KG1 (cell line): ENCODE measurements at places on chromosomes 11 and 22.
A peak's percentile ranks its signal among the peaks of the same experiment; 100 is the strongest.

- no peak for DNase-seq
Observed at GRCh38 chr11:3190600-3190999, 25.5 kb upstream of the OSBPL5 start.

GRCh38 chr11:103709371-103709770, 327.1 kb upstream of the DDI1 start:
- DNase-seq = peak; percentile 10

DNA sequence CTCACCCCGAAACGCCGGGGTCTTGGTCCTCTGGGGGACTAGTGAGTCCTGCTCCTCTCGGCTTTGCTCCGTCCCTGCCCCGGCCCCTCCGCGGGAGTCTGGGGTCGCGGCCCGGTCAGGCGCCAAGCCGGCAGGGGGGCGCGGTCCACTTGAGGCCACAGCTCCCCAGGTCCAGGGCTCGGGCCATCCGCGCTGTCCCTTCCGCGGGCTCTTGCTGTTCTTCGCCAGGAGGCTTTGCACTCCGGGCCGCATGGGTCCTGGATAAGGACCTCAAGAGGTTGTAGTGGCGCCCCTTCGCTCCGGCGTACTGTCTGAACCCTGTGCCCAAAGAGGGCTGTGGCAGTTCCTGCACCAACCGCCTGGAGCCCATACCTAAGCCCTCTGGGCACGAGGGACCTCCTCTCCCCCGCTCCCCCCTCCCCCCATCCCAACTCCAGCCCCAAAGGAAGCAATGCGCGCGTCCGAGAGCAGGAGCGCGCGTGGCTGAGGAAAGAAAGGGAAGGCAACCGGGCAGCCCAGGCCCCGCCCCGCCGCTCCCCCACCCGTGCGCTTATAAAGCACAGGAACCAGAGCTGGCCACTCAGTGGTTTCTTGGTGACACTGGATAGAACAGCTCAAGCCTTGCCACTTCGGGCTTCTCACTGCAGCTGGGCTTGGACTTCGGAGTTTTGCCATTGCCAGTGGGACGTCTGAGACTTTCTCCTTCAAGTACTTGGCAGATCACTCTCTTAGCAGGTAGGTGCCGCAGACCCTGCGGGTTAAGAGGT, at the start of gene ADM:
ADM (plus strand) TSS at position 579 of the 767 bp plus-strand sequence. CDS start 628 bp downstream, outside the sequence.
- DNase-seq = peak; percentile 48

GRCh38 chr22:46464296-46464695, 73.1 kb downstream of the CELSR1 start:
- DNase-seq = no peak

DNA sequence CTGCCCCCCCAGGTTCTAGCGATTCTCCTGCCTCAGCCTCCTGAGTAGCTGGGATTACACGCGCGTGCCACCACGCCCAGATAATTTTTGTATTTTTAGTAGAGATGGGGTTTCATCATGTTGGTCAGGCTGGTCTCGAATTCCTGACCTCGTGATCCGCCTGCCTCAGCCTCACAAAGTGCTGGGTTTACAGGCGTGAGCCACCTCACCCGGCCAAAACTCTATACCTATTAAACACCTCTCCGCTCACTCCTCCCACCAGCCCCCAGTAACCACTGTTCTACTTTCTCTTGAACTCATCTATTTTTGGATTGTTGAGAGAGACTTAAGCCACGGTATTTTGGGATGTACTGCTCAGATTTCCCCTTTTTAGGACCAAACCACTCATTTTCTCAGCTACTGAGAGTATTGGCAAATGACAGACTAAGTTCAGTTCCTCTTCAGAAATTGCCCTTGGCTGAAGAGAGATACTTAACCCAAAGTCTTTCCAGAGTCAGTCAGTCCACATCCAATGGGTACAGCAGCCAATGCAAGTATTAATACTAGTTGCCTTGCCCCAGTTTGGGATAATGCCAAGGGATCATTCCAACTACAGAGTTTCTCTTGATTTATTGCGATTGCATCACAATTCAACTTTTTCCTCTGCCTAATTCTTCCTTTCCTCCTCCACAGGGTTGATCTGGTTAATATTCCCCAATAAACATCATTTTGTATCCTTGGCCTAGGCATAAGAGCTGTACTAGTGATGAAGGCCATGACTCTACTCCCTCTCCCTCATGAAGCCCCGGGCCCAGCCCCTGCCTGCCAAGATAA, 36.8 kb upstream of the CSTF3 start:
- DNase-seq = no peak

- DNase-seq = no peak
Observed at GRCh38 chr11:112963368-112963955, 2.2 kb downstream of the NCAM1 start.

DNA sequence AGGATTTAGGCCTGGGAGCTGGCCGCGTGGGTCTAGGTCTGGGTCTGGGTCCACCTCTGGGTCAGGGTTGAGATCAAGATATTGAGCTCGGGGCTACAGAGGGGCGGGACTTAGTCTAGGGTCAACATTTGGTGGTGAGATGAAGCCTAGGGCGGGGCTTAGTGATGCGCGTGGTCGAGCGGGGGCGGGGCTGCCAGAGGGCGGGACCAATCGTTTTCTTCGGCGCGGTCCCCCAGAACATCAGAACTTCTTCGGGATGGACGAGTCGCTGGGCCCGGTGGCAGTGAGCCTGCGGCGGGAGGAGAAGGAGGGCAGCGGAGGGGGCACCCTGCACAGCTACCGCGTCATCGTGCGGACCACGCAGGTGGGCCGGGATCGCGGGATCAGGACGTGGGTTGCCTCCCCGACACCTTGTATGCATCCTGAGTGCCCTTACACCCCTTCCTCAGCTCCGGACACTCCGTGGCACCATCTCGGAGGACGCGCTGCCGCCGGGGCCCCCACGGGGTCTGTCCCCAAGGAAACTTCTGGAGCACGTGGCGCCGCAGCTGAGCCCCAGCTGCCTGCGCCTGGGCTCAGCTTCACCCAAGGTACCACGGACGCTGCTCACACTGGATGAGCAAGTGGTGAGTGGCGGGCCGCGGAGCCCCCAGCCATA, 4.2 kb downstream of the SIPA1 start:
- peak; percentile 24 for DNase-seq

GRCh38 chr11:118870396-118871343, 13.0 kb upstream of the CXCR5 start:
- no peak for DNase-seq

DNA sequence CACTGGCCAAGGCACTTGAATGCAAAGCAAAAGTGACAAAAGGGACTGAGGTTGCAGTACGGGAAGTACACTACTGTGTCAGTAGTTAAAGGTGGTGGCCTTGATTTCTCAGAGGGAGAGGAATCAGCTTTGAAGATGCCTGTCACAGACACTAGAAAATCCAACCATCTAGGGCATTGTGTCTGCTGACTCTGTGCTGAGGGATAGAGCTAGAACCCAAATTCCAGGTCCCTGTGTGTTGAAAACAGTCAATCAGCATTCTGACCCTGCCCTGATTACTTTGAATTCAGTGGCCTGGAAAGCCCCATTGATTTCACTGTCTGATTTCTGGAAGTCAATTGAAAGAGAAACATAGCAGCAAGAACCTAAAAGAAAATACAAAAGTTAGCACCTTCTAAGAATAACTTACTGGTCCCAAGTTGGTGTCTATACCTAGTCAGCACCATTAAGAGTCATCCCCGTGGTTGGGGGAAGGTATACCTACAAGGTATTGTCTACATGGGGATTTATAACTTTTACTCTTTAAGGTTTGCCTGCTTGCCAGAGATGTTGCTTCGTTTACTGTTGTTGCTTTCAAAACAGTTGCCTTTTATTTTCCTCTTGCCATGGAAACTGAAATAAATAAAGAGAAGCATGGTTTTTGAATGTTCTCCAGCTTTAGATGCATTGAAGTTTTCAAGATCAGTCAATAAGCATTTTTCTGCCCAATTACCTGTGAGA, 97.3 kb downstream of the PDHX start:
- DNase-seq = no peak

- DNase-seq = no peak
Observed at GRCh38 chr11:33988586-33989370, 62.8 kb upstream of the CAPRIN1 start.

DNA sequence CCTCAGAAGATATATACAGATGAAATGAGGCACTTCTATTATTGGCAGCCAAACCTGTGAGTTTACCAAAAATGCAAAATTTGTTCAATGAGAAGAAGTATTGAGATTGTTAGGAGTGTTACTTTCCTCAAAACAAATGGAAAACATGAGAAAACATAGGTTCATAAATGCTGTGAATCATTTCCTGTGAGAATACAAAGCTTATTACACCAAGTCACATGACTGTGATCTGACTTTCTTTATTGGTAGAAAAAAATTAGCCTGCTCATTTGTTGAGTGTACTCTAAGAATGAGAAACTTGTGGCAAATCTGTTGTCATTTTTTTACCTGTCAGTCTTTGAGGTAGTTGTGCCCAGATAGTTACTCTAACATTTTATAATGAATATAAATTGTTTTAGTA, 215.1 kb downstream of the TMEM135 start:
- no peak for DNase-seq

DNA sequence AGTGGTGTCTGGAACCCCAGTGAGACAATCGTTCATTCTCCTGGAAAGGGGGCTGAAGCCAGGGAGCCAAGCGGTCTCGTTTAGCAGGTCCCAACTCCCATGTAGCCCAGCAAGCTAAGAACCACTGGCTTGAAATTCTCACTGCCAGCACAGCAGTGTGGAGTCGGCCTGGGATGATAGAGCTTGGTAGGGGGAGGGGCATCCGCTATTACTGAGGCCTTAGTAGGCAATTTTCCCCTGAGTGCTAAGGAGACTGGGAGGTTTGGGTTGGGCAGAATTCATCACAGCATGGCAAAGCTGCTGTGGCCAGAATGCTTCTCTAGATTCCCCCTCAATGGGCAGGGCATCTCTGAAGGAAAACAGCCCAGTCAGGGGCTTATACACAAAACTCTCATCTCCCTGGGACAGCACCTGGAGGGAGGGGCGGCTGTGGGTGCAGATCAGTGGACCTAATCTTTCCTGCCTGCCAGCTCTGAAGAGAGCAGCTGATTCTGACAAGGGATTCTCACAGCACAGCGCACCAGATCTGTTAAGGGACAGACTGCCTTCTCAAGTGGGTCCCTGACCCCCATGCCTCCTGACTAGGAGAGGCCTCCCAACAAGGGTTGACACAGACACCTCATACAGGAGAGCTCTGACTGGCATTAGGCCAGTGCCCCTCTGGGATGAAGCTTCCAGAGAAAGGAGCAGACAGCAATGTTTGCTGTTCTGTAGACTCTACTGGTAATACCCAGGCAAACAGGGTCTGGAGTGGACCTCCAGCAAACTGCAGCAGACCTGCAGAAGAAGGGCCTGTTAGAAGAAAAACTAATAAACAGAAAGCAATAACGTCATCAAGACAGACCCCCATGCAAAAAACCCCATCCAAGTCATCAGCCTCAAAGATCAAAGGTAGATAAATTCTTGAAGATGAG, 14.8 kb downstream of the OR52M1 start:
- DNase-seq = no peak

- no peak for DNase-seq
Observed at GRCh38 chr22:23351321-23351720, 171.0 kb downstream of the BCR start.

DNA sequence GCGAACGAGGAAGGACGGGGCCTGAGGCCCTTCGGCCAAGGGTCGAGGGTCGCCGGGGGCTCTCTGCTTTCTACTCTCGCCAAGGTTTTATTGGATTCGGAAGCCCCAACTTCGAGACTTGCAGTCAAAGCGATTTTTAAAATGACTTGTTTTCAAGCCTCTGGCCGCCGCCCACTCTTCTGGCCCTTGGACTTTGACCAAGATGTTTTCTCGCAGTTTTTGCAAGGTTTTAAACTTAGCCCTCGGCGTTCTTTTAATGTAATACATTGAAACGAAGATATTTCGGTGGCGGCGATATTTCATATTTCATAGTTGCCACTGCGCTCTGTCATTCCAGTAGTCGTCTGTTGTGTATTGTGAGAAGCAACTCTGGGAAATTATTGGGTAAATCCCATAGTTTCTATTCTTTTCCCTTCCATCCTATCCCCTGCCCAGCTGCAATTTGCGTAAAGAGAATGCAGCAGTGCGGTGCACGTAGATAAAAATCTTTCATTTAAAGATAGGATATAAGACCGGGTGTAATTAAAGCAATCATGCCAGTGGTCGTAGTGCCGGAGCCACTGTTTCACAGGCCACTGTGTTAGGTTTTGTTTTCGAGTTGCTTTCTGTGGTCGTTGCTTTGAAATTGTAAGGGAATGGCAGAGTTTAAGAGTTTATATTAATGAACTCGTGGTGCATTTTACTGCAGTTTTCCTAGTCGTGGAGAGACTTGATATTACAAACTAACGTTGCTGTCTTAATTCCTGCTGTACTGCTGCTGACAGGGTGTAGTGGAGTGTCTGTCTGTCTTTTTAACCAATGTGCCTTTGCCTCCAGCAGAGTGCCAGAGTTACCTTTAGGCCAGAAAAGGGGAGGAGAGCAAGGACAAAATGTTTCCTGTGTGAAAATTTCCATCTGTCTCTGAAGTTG, 702 bp downstream of the BIRC2 start:
- peak; percentile 82 for DNase-seq

GRCh38 chr11:66479394-66480116, 679 bp upstream of the DPP3 start:
- no peak for DNase-seq

DNA sequence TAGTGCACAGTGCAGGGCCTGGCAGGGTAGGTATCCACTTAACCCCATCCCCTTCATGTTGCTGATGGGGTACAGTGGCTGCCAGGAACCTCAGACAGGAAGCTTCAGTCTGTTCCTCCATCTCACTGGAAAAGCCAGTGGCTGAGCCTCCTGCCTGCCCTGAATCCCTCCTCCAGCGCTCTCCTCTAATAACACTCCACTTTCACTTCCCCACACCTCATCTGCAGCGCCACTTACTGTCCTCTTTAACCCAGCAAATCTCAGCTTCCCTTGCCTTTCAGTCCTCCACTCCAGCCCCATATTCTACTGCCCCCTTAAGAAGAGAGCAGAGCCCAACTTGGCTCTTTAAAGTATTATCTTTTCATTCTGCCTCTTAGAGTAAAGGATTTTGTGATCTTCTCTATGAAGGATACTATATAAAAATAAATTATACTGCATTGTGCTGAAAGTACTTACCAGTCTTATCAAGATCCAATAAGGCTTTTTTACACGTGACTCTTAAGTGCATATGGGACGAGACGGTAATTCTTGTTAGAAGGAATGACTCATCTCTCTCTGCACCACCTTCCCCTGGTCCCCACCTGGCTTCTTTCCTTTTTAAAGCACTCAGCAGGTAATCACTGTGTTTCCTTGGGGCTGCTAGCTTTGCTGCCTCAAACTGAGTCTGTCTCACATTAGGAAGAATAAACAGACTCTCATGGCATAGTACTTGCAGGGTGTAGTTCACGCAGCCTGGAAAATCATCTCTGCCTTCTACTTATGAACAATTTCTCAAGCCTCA, 238.0 kb upstream of the NARS2 start:
- no peak for DNase-seq

GRCh38 chr11:106656646-106657045, 361.6 kb downstream of the GUCY1A2 start:
- DNase-seq = no peak

DNA sequence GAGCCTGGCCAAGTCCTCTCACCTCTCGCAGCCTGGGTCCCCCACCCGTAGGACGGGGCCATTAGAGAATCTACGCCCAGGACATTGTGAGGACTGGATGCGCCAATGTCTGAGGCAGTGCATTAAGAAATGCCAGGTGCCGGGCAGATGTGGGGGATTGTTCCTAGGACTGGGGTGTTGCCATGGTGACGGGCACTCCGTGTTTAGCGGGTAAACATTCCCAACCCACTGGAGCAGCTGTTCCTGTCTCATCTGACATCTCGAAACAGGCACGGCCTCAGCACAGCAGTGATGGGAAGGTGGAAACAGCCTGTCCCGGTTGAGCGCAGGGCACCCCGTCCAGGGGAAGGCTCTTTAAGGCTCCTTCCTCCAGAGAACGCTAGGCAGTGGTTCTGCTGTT, 99.6 kb upstream of the RTL6 start:
- no peak for DNase-seq

GRCh38 chr11:128334311-128335044, 252.9 kb downstream of the ETS1 start:
- no peak for DNase-seq
